ENCODE measurements at places on chromosomes 2 and 18.

- DNase-seq, result peak; percentile 21
Observed at GRCh38 chr2:206164261-206164862, 4.7 kb downstream of the EEF1B2 start.

DNA sequence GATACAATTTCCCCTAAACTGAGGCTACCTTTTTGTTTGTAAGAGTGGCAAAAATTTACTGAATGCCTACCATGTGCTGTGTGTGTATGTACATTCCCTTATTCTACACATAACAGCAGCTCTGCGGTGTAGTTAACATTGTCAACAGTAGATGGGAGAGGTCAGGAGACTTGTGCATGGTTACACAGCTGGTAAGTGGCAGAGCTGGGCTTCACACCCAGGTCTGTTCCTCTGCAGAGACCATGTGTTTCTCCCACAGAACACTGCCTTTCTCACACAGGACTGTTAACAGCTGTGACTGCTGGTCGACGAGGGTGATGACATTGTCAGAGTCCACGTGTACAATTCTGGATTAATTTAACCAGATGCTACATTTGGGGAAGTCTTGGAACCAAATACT lies 49.1 kb downstream of the EML6 start:
- no peak for DNase-seq

DNA sequence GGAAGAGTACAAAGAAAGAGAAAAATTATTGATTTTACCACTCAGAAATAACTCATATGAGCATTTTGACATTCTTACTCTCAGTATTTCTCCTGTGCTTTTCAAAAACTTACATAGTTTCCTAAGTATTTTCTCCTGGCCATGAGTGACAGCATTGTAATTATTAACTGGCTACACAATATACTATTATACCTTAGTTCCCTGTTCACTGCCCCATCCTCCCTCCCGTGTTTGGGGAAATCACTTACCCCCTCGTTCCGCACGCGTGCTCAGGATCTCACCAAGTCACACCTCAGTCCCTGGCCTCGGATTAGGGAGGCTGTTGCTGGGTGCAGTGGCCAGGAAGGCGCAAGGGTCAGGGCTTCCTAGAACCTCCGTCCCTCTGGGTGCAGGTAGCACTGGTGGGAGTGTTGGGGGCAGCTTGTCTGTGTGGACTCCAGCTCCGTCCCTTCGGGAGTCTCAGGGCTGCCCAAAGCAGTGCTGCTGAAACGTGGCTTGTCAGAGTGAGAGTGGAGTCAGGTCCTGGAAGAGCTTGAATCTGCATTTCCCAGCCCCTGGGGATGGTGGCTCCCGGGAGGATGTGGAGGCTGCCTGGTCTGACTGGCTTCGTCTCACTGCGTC lies 23.2 kb downstream of the ATG4B start:
- DNase-seq, result no peak

- DNase-seq, result no peak
Observed at GRCh38 chr2:50606860-50607259, 425.1 kb downstream of the NRXN1 start.

DNA sequence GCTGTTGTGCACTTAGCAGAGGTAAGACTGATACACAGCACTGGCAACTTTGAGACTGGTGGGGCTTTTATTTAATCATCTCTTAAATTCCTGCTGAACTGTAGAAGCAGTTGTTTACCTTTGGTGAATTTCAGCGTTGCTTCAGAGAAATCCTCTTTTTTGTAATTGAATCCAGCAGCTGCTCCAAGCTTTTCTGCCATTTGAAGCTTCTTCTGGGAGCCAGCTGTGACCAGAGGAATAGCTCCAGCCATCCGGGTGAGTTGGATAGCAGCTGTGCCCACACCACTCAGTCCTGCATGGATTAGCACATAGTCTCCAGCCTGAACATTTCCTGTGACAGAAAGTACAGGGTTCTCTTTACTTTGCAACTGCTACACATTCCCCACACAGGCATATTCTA lies 3.9 kb downstream of the TP53I3 start:
- no peak for DNase-seq

DNA sequence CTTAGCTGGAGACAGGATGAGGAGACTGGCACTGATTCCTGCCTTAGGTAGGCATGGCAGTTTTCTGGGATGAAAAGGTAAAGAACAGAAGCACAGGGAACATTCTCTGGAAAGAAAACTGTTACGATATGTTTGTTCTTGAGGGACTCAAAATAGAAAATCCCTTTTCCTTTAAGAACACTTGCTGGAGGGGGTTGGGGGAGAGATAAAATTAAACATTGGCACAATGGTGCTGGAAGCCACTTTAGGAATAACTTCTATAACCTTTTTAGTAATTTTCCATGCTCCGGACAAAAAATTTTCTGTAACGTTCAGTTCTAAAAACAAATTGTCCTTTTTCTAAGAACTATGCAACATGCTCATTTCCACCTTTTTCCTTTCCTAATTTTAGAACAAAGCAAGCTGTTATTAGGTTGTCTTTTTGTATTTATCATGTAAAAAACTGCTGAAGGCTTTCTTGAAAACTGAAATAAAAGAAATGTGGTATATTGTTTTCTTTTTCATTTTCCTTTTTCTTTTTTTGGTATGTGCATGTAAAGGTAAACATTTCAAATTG lies 343.8 kb downstream of the EPHA4 start:
- DNase-seq, result no peak

GRCh38 chr2:240538031-240538780 lies 19.6 kb downstream of the ANKMY1 start:
- no peak for DNase-seq

- DNase-seq, result no peak
Observed at GRCh38 chr2:12451726-12452125, 265.0 kb upstream of the TRIB2 start.

- DNase-seq, result no peak
Observed at GRCh38 chr18:31551883-31552282, 39.8 kb upstream of the TTR start.

- DNase-seq, result no peak
Observed at GRCh38 chr18:59478591-59478990, 119.5 kb upstream of the LMAN1 start.

GRCh38 chr18:62453864-62454263 lies 69.0 kb upstream of the ZCCHC2 start:
- no peak for DNase-seq

DNA sequence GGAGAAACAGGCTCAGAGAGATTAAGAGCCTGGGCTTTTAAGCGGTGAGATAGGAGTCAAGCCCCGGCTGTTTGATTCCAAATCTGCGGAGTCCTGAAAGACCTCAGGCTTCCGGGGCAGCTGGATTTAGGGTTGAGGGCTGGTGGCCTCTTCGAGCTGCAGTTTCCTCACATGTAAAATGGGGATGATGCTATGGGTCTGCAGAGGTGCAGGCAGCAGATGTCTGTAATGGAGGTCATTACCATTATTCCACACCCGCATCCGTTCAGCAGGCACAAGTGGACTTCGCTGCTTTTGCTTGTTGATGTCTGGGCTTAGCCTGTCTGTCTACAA lies 175.6 kb upstream of the HS6ST1 start:
- DNase-seq, result no peak

DNA sequence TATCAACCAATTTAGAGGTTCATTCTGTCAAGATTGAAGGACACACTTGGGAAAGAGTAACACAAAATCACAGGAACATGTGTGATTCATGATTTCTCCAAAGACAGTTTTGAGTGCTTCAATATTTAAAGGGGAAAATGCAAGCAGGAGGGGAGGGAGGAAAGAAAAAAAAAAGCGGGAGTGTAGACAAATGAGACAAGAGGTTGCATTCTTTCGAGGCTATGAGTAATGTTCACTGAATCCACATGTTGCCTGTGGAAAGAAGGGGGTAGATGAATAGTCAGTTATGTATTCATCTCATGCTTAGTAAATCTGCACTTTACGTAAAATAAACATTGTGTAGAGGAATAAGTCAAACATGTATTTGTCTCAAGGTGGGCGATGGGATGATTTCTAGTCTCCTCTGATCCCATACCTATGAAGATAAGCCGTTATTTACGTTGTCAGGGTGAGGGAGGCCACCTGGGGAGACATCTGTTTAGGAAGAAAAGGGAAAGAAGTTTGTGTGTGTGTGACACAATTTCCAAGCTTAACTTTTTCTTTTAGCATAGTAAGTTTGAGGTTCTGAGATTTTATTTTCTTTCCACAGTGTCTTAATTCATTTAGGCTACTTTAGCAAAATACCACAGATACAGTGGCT lies 211.0 kb upstream of the ZC3H15 start:
- DNase-seq, result peak; percentile 47

All from AG20443 (cell line).